ENCODE measurements at places on chromosomes 5 and 9.

GRCh38 chr9:107243742-107244141 lies 39.3 kb upstream of the RAD23B start:
- peak; percentile 72 for DNase-seq

DNA sequence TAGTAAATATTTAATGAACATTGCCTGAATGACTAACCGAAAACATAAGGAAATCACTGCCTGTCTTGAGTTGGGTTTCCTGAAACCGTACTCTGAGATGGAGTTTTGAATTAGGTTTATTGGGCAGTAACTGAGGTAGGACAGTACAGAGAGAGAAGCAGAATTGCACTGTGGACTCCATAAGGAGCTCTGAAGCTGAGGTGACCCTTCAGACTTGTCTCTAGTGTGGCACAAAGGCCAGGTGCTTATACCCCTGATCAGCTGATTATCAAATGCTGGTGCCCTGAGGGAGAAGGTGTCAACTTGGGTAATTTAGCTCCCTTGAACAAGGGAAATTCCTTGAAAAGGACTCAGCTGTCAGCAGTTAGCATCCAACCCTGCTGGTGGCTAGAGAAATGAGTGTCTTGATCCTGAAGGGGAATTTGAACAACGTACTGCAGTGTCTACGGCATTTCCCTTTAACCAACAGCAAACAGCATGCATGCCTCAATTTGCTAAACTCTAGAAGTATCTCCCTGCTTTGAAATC lies 135.0 kb upstream of the SMARCA2 start:
- DNase-seq, result no peak

- no peak for DNase-seq
Observed at GRCh38 chr5:39190311-39191102, 28.9 kb downstream of the FYB1 start.

- DNase-seq, result no peak
Observed at GRCh38 chr5:98248949-98249348, 524.5 kb upstream of the RGMB start.

DNA sequence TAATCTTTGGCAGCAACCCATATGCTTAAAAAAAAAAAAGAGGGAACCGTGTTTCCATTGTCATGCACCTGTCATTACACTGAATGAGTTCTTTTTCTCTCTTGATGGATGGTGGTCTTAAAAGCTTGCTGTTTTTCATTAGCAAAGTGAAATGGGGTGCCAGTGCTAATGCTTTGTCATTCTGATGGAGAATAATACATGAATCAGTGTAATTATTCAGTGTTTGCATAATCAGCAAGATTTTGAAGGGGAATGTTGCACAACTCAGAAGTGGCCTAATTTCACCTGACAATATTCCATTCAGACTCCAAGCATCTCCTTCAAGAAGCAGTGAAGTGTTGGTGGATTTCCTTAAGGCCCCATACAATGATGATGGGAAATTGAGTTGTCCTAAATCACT lies 38.1 kb downstream of the MAP1B start:
- DNase-seq, result no peak

GRCh38 chr5:153702265-153702664 lies 211.8 kb downstream of the GRIA1 start:
- no peak for DNase-seq

DNA sequence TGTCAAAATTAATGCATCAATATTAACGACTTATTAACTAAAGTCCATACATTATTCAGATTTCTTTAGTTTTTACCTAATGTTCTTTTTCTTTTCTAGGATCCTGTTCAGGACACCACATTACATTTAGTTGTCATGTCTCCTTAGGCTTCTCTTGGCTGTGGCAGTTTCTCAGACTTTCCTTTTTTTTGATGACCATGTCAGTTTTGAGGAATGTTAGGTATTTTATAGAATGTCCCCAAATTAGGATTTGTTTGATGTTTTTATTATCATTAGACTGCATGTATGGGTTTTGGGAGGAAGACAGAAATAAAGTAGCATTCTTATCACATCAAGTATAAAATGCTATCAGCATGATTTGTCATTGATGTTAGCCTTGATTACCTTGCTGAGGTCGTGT lies 32.0 kb downstream of the ZCCHC7 start:
- no peak for DNase-seq

DNA sequence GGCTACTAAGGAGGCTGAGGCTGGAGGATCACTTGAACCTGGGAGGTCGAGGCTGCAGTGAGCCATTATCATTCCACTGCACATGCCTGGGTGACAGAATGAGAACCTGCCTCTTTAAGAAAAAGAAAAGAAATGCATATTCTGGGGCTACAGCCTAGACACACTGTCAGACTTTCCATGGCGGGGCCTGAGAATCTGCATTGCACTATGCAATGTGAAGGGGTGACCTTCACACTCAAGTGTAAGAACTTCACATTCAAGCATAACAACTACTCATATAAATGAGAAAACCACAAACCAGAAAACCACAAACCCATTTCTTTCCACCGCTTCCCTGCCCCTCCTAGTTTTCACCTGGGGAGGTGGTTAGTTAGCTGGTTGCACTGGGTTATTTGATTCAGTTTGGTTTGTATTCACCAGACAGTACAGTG lies 18.0 kb upstream of the FBP2 start:
- no peak for DNase-seq

DNA sequence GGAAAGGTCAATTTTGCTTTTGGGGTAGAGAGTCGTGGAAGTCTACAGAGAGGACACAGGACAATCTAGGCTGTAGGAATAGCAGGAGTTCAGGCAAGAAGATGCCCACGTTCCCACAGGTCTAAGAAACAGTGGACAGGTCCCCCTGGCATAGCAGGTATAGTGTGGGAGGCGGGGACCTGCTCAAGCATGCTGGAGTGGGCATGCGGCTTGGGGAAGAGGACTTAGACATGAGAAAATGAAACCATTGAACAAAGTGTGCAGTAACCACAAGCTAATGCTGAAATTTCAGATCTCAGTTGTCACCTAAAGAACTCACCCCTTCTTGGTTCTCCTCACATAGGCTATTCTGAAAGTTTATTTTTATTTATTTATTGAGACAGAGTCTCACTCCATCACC lies 142.8 kb upstream of the EFNA5 start:
- no peak for DNase-seq

- DNase-seq, result no peak
Observed at GRCh38 chr5:176662371-176663333, 15.4 kb downstream of the TSPAN17 start.

DNA sequence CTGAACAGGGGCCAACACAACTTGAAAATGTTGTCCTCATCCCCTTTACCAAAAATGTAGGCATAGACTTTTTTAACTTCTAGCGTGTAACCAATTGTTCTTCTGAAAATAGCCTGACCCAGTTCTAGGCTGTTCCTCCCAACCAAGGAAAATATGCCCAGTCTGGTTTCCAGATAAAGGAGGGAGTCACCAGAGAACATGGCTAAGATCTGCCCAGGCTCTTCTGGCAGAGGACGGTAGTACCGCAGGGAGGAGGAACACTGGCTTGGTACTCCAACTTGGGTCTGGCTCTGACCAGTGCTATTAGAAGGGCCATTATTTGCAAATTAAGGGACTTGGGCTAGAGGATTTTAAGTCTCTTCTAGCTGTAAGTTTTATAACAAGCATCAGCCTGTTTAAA lies 63.1 kb downstream of the GRAMD2B start:
- DNase-seq, result no peak

DNA sequence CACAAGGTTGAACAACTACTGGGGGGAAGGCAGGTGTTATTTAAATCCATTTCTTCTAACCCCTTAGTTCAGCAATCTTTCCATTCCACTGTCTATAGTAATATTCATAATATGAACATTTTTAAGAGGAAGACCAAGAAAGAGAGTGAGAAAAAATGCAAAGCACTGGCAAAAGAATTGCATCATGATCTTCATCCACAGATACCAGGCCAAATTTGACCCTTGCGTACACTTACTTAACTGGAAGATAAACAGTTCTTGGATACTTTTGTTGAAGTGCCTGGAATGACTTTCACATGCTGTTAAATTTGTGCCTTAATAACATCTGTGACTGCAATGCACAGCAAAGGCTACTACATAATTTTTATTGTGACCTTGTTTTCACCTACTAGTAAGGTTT lies 1.8 kb downstream of the PFDN1 start:
- no peak for DNase-seq

GRCh38 chr9:104326912-104327311 lies 177.2 kb upstream of the OR13F1 start:
- no peak for DNase-seq

DNA sequence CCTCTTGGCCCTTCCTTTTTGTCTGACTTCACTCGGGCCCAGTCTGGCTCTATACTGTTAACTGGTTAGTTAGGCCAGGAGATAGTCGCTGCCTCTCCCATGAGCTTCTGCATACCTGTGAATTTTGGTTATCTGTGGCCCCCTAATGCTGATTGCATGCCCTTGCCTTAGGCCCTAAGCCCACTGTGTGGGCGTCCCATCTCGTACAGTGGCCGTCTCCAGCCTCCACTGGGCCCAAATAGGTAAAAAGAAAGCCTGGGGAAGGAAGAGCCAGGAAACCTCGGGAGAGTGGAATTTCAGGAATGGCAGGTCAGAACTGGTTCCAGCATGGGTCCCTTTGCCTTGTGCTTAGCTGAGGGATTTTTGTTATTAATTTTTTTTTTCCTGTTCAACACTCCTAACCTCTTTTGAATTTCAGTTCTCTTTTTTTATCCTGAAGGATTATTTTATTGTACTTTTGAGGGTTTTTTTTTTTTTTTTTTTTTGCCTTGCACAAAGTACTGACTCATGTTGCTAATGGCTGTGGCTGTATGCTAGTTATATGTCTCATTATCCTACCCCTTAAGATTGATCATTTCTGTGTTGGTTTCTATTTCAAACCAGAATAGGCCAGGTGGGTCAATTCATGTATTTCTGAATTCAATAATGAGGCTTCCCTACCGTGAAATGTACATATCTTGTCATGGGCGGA lies 3.4 kb downstream of the PRRC2B start:
- DNase-seq, result no peak

DNA sequence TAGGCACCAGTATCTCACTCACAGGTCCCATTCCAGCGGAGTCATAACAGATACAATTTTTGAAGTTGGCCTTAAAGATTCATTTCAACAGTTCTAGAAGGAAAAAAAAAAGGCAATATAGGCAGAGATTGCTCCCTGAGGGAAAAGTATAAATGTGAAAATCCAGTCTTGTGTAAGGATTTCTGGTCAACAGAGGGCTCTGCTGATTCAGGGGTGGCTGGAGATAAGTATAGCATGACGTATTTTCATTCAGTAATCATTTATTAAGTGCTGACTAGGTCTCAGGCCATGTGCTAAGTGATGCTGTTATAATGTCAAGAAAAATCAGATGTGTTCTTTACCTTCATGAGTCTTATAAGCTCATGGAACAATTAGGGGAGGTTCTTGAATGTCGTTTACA lies 377.3 kb upstream of the MEF2C start:
- DNase-seq, result no peak

DNA sequence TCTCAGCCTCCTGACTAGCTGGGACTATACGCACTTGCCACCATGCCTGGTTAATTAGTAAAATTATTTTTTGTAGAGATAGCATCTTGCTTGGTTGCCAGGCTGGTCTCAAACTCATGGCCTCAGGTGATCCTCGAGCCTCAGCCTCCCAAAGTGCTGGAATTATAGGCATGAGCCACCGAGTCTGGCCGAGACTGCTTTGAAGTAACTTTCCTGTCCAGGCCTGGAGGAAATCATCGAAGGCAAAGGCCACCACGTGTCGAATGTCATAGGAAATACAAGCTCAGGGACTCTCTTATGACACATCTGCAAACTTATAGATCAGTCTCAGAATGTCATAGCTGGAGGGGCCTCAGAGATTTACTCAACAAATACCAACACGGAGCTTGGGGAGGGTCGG lies 25.1 kb downstream of the RAPGEF1 start:
- DNase-seq, result no peak

GRCh38 chr5:150710165-150710564 lies 9.3 kb upstream of the RBM22 start:
- no peak for DNase-seq

GRCh38 chr9:20760246-20760891 lies 76.3 kb downstream of the FOCAD start:
- no peak for DNase-seq

GRCh38 chr9:96071076-96071814 lies 195.8 kb downstream of the ERCC6L2 start:
- DNase-seq, result no peak

DNA sequence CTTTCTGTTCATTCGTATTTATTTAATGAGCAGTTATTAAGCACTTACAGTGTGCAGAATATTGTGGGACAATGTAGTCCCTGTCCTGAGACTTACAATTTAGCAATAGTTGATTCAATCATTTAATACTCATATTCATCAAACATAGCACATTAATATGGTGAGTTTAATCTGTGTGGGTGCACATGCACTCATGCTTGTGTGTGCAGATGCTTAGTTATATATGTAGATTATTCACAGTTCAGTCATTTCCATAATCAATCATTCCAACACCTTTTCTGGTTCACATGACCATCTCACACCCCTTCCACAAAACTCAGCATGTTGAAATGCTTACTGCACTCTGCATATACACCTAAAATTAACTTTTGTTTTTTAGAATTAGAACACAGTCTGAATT lies 321.6 kb upstream of the RFX3 start:
- DNase-seq, result no peak

GRCh38 chr5:179122411-179123108 lies 62.4 kb downstream of the ZNF354C start:
- no peak for DNase-seq

GRCh38 chr9:129523943-129524581 lies 96.8 kb downstream of the C9orf50 start:
- DNase-seq, result no peak

- no peak for DNase-seq
Observed at GRCh38 chr5:76305269-76305668, 97.8 kb upstream of the IQGAP2 start.

DNA sequence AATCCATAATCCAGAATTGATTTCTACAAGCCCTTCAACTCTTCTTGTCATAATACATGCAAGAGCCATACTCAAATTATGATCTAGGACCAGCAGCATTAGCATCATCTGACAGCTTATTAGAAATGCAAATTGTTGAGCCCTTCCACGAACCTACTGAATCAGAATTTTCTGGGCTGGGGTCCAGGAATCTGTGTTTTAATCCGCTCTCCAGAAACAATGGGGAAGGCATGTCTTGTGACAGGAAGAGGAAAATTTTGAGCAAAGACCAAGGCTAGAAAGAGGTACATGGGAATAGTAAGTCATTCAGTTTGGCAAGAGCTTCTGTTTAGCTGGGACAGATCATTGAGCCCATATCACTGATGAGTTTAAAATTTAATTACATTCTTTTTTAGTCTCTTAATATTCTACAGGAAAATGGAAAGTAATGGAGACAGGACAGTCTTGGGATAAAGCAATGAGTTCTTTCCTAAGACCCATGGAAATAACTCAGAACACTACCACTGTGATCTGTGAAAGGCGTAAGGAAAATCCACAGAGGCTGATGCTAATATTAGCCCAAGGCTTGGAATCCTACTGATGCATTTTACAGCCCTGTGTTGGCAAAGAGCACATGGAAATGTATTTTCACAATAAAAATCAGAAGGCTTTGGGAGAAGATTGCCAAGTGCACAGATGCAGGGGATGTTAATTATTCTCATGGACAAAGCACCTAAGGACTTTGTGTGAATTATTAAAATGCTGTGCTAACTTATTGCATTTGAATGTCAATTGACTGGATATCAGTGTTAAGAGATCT lies 73.7 kb upstream of the STK32A start:
- DNase-seq, result no peak

- no peak for DNase-seq
Observed at GRCh38 chr5:167217097-167217743, 1074.2 kb upstream of the WWC1 start.

GRCh38 chr5:123505633-123506032 lies 6.3 kb upstream of the CSNK1G3 start:
- peak; percentile 43 for DNase-seq

- no peak for DNase-seq
Observed at GRCh38 chr5:73019766-73020165, 63.9 kb downstream of the FCHO2 start.

GRCh38 chr9:76615177-76615603 lies 149.0 kb upstream of the PCA3 start:
- DNase-seq, result peak; percentile 21

Measured in mucosa of gallbladder (tissue), 1 donor.